WTC11 (cell line): ENCODE measurements at places on chromosomes 11 and 22. TPM values are rescaled to one million over a fixed set of nuclear protein-coding genes. Genes with fewer than 3 reads are reported as not detected.

Gene KCTD14
- total RNA-seq: 12.6 to 15.7 TPM (median 14.8 TPM) in 3 replicates

- DNase-seq: no peak
Observed at GRCh38 chr11:114109206-114110090, 49.9 kb downstream of the ZBTB16 start.

DNA sequence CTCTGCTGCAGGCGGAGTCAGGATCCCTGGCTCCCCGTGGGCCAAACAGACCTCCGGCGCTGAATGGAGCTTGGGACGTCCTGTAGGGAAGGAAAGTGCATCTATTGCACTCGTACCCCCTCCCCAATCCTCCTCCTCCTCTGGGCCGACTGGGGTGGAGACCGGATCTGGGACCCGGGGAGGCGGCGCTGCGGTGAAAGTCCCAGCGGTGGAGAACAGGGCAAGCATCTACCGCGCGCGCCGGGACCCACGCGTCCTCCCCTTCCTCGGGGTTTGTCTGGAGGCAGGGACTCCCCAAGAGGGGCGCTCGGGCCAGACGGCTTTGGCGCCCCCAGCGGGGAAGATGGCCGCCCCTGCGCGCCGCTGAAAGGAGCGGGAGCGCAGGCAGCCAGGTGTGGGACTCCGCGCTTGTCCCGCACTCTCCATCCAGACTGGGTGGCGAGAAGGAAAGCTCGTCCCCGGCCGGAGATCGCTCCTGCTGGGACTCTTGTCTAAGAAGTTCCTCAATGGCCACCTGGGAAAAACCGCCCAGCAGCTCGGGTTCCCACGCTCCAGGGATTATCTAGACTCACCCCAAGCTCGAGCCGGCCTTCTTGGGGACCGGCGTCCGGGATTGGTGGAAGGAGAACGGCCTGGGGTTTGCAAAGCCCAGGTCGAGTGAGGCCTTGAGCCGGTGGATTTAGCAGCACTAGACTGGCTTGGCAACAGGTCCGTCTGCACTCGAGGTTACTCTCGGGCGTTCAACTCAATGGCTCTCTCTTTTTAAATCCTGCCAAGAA, 718 bp downstream of the FADS2 start:
- DNase-seq: peak; percentile 64

DNA sequence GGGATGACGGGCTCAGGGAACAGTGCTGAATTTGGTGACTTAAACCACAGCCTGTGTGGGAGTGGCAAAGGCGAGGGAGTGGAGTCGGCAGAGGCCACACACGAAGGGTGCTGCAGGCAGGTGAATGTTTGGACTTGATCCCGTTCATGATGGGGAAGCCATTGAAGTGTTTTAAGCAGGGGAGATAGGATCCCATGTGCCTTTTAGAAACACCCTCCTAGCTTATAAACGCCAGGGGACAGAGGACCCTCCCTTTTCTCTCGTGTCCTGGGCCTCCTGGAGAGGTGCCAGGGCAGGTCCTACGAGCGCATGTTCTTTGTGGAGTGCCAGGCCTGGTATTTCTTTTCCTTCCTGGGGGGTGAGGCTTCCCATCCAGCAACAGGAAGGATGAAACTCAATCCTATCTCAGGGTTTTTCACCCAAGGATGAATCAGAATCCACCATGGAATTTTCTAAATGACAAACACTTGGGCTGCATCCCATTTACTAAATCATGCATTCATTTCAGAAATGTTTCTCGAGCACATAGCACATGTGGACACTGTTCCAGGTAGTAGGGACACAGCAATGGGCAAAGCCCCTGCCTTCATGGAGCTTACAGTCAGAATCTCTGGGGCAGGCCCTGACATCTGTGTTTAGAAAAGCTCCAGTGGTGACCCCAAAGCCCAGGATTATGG, 59.6 kb downstream of the CHRDL2 start:
- DNase-seq: no peak

GRCh38 chr11:77301510-77301909, at the start of gene GDPD4:
Gene GDPD4 (minus strand): TSS chr11:77301686. CDS start chr11:77285137, 16,549 bp downstream.
- DNase-seq: peak; percentile 38

Gene IFITM10
- 0.80 to 1.7 TPM (median 1.3 TPM) in 3 replicates for total RNA-seq

DNA sequence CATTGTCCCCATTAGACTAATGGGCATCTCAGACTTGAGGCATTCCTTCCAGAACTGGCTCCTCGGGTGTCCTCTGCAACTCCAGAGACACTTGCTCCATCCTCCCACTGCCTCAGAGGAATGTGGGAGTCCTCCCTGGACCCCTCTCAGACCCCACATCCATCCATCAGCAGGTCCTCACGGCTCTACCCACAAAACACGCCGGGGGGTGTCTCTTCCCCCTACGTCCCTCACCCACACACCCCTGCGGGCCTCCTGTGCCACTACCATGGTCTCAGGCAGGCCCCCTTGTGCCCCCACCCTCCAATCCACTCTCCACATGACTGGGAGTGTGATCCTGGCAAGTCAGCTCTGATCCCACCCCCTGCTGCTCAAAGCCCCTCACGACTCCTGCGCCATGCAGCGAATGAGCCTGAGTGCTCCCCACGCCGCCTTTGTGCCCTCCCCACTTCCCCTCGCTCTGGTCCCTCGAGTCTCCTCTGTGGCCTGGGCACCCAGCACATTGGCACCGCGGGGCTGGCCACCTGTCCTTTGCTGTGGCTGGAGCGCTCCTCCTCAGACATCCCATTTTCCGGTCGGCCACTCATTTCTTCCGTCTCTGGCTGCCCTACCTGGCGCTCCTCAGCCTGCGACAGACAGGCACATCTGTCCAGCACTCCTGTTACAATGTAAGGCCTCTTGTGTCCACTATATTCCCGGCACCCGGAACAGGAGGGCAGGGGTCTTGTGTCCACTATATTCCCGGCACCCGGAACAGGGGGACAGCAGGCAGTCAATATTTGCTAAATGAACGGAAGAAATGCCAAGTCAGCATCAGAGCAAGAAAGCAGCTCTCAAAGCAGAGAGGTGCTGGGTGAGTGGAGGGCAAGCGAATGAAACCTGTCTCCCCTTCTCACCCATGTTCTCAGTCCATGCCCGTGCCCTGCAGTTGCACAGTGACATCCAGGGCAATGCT, 14.2 kb upstream of the MOB2 start:
- no peak for DNase-seq

Gene C11orf87
- total RNA-seq: 0.20 to 0.25 TPM (median 0.23 TPM) in 3 replicates

- no peak for DNase-seq
Observed at GRCh38 chr11:4508886-4509285, 26.4 kb downstream of the OR52K1 start.

Gene UPB1
- 0.09 to 0.18 TPM (median 0.09 TPM) in 3 replicates for total RNA-seq

GRCh38 chr11:100956351-100956750, 173.3 kb downstream of the PGR start:
- DNase-seq: no peak

Gene PRR5L
- 3.9 to 4.6 TPM (median 4.0 TPM) in 3 replicates for total RNA-seq

DNA sequence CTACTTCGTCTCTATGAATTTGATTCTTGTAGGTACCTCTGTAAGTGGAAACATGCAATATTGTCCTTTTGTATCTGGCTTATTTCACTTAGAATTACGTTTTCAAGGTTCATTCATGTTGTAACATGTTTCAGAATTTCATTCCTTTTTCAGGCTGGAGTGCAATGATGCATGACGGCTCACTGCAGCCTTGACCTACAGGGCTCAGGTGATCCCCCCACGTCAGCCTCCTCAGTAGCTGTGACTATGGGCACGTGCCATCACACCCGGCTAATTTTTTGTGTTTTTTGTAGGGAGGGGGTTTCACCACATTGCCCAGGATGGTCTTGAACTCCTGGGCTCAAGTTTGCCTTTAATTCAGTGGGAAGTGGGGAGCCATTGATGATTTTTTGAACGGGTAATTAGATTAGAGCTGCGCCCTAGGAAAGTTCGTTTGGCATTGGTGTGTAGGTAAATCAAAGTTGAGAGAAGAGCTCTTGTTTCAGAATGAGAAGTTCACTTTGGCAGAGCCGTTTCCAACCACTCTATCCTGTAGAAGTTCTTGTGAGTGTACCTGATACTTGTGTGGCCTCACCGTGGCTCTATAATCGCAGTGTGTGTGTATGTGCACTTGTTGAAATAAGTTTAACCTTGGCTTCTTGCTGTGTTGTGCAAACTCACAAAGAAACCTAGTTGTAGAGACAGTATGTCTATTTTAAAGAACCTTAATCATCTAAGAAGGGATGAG, 115.9 kb downstream of the NAV2 start:
- DNase-seq: no peak

DNA sequence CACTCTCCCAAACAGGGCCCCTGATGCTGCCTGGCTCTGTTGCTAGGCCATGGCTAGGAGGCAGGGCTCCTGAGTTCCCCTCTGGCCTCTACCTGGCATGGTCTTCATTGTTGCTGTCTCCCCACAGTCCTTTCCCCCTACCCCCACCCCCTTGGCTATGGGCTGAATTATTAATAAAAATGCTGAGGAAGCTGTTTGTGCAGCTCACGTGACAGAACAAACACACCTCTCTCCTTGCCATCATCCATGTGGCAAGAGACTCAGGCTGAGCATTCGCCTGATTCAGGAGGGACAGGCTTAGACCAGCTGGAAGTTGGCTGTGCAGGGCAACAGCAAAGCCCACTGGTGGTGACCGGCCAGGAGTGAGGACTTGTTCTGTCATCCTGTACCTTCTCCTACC, 4.2 kb upstream of the SYT7 start:
- no peak for DNase-seq

DNA sequence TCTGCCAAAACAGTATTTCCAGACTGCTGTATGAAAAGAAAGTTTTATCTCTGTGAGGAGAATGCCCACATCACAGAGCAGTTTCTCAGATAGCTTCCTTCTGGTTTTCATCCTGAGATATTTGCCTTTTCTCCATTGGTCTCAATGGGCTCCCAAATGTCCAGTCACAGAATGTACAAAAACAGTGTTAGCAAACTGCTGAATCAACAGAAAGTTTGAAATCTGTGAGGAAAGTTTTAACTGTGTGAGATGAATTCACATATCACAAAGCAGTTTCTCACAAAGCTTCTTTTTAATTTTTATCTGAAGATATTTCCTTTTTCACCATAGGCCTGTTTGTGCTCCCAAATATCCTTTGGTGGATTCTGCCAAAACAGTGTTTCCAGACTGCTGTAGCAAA, 207.2 kb upstream of the TRIM48 start:
- no peak for DNase-seq

Gene MS4A6E
- total RNA-seq: not detected in 3 replicates

GRCh38 chr22:50524676-50525103, 708 bp downstream of the SCO2 start:
- DNase-seq: no peak

Gene THY1
- 325 to 376 TPM (median 365 TPM) in 3 replicates for total RNA-seq

Gene PTPN5
- total RNA-seq: 4.5 to 7.4 TPM (median 6.7 TPM) in 3 replicates

- no peak for DNase-seq
Observed at GRCh38 chr11:94000659-94001058, 20.5 kb upstream of the HEPHL1 start.

- no peak for DNase-seq
Observed at GRCh38 chr22:27220339-27220738, 563.0 kb downstream of the MIAT start.

Gene IGLL1
- total RNA-seq: not detected in 3 replicates

- no peak for DNase-seq
Observed at GRCh38 chr11:47508240-47508957, 44.5 kb downstream of the CELF1 start.

GRCh38 chr11:108500721-108501120, 2.5 kb upstream of the POGLUT3 start:
- DNase-seq: no peak

GRCh38 chr11:26332572-26332915, 614 bp downstream of the ANO3 start:
- DNase-seq: no peak

DNA sequence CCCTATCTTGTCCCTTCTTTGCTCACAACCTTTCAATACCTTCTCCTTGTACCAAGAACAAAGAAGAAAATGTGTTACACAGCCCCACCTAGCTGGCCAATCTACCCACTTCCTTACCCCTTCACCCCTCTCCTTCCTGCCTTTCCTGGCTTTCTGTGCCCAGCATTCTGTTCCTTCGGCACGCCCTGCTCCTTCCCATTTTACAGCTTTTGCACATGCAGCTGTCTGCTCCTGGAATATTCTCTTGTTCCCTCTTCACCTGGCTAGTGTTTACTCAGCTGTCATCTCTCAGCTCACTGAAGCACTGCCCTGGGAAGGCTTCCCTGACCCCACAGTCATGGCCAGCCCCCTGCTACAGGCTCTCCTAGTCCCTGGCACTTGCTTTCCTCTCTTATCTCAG, 30.7 kb downstream of the SERPINH1 start:
- DNase-seq: no peak

Gene HOATZ
- total RNA-seq: not detected in 3 replicates

Gene APOL5
- total RNA-seq: not detected in 3 replicates

- no peak for DNase-seq
Observed at GRCh38 chr22:49068861-49069500, 758.7 kb downstream of the BRD1 start.

- DNase-seq: no peak
Observed at GRCh38 chr22:24588381-24588756, 4.5 kb downstream of the LRRC75B start.

DNA sequence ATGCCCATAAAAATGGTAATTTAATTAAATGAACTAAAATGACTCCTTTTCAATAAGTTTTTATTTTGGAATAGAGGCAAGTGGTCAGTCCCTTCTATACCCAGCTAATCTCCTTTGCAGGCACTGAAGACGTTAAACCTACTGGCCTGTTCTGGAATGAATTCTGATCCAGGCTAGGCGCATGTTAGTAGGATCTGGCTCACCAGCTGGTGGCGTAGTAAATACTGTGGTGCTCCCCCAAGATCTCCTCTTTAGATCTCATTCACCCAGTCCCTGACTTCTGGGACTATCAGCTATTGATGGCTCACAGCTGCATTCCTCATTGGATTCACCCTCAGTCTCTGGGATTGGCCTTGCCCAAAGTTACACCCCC, 173.7 kb upstream of the DDI1 start:
- peak; percentile 17 for DNase-seq

- no peak for DNase-seq
Observed at GRCh38 chr11:6202041-6202440, 3.0 kb downstream of the OR52W1 start.

Gene TBX10
- total RNA-seq: 0.21 TPM in 1 of 3 replicates, not detected in the others

- DNase-seq: no peak
Observed at GRCh38 chr11:81647374-81647773, 1086.3 kb downstream of the FAM181B start.

DNA sequence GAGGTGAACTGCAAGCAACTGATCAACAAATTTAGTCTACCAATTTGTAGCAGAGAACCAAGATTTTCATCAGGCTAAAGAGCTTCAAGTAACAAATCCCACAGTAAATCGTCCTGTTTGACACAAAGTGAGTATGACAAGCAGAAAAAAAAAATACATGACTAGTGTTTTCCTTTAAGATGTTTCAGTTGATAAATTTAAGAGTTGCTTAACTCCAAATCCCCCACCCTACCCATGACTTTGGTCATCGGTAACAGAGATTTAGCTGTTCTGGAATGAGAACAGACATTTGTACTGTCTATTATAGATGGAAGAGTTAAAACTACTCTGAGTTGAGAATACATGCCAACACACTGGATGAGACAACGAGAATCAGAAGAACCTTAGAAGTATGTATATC, 165.0 kb upstream of the MTMR2 start:
- no peak for DNase-seq

GRCh38 chr22:46036558-46037408, 59.8 kb upstream of the WNT7B start:
- peak; percentile 28 for DNase-seq

Gene SCGB1A1
- 1.1 to 1.6 TPM (median 1.2 TPM) in 3 replicates for total RNA-seq
